ENCODE measurements at places on chromosomes 4 and X.

DNA sequence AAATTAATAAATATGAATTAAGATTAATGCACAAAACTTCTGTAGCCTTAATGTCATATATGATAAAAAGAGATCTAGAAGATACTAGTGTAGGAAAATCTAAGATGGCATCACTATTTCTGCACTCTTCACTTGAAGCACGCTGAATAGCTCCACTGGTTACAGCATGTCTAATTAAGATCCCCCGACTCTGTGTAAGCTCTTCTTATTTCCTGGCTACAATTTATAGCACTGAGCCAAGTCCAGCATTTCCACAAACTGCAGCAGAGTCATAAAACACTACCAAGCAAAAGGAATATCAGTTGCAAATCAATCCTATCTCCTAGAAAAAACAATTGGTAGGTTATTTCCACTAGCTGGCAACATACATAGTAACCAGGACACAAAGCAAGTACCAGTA is 1.3 kb upstream of the CCNA2 start:
- DNase-seq = no peak

GRCh38 chrX:11724122-11725017 is 33.7 kb upstream of the MSL3 start:
- peak; percentile 21 for DNase-seq

DNA sequence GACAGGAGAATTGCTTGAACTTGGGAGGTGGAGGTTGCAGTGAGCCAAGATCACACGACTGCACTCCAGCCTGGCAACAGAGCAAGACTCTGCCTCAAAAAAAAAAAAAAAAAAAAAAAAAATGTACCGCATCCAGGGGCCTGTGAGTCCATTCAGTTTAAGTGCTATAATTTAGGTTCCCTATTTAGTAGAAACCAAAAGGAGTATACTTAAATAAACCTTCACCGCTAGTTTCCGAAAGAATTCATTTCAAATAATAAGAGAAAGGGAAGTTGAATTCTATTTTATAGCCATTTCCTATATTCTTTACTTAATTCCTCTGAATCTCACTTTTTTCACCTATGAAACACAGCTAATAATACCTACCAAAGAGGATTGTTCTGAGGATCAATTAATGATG is 20.8 kb upstream of the LRBA start:
- no peak for DNase-seq

GRCh38 chr4:142585411-142585810 is 260.7 kb downstream of the INPP4B start:
- no peak for DNase-seq
